ENCODE measurements at places on chromosomes 2 and 18. TPM values are rescaled to one million over a fixed set of nuclear protein-coding genes. Genes with fewer than 3 reads are reported as not detected.

GRCh38 chr18:5214583-5215351 lies 17.7 kb upstream of the AKAIN1 start:
- no peak overlapping the region for H3K4me3 ChIP-seq
- H3K36me3 ChIP-seq: no peaks in the 10 kb centered on the region
- no peak overlapping the region for H3K27ac ChIP-seq
- H3K4me1 ChIP-seq: no peaks in the 10 kb centered on the region
- no peaks in the 10 kb centered on the region for H3K27me3 ChIP-seq

GRCh38 chr2:30472326-30472725 lies 25.3 kb downstream of the LCLAT1 start:
- peaks cover 17% of the 10 kb centered on the region for H3K36me3 ChIP-seq
- peaks cover 23% of the 10 kb centered on the region for H3K4me1 ChIP-seq
- no peaks in the 10 kb centered on the region for H3K27me3 ChIP-seq
- H3K27ac ChIP-seq: peak overlapping the region; percentile 5
- DNase-seq: no peak

DNA sequence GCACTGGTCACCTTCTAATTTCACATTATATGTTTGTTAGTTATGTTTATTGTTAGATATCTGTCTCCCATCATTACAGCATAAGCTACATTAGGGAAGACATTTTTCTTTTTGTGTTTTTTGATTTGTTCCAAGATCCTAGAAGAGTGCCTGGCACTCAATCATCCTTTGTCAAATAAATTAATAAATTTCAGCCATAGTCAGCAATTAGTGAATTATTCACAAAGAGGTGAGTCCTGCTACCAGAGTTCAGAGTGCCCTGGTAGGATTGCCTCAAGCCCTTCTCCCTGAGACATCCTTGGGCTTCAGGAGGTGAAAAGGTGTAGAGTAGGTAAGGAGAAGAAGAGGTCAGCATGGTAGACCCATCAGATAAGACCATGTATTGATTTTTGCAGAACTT lies 186.2 kb upstream of the CTAGE1 start:
- H3K27me3 ChIP-seq: peaks cover 2% of the 10 kb centered on the region
- no peaks in the 10 kb centered on the region for H3K4me1 ChIP-seq
- H3K4me3 ChIP-seq: no peak overlapping the region
- no peak for DNase-seq

- DNase-seq: no peak
- no peaks in the 10 kb centered on the region for H3K27me3 ChIP-seq
- no peak overlapping the region for H3K4me3 ChIP-seq
- H3K27ac ChIP-seq: no peak overlapping the region
These were observed 254.7 kb downstream of the VAPA start for GRCh38 chr18:10168477-10168876.

GRCh38 chr2:36820942-36821605 lies 124.6 kb downstream of the VIT start:
- no peak overlapping the region for H3K27ac ChIP-seq
- H3K4me1 ChIP-seq: no peaks in the 10 kb centered on the region
- peaks cover 2% of the 10 kb centered on the region for H3K27me3 ChIP-seq
- no peak for DNase-seq

GRCh38 chr2:138323382-138324067 lies 178.0 kb upstream of the SPOPL start:
- no peaks in the 10 kb centered on the region for H3K36me3 ChIP-seq
- no peaks in the 10 kb centered on the region for H3K4me1 ChIP-seq
- no peak overlapping the region for H3K4me3 ChIP-seq
- H3K27ac ChIP-seq: no peak overlapping the region
- no peak for DNase-seq

SPHKAP gene
- not detected for total RNA-seq

C18orf54 gene
- 10.4 TPM for total RNA-seq

GRCh38 chr2:73252238-73253027 lies 18.3 kb downstream of the CCT7 start:
- H3K27me3 ChIP-seq: no peaks in the 10 kb centered on the region
- H3K36me3 ChIP-seq: peaks cover 36% of the 10 kb centered on the region
- no peak overlapping the region for H3K4me3 ChIP-seq
- H3K27ac ChIP-seq: no peak overlapping the region
- H3K4me1 ChIP-seq: no peaks in the 10 kb centered on the region

DNA sequence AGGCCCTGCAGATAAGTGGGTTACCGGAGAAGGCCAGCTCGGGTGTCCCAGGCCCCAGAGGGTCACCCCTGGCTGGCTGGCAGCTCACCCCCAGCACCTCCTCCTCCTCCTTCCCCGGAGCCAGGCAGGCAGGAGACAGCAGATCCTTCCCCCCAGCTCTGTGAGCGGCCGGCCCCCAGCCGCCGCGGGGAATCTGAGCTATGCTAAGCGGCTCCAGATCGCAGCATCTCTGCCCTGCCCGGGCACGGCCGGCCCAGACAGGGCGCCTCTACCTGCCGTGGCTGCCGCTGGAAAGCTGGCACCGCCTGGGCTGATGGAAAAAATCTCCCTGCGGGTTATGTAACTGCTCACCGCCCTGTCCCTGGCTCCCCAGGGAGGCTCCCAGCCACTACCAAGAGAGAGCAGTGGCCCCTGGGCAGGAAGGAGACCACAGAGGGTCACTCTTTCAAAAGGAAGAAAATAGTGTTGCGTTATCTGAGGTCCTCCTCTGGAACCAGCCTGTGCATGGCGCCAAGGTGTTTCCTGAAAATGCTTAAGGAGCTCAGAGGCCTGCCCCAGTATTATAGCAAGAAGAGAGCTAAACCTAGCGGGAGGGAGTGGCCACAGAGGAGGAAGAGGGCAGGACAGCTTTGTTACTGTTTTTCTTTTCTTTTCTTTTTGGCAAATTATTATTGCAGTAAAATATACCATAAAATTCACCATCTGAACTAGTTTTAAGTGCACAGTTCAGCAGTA lies 179.0 kb downstream of the SMAD7 start:
- no peak for DNase-seq
- no peaks in the 10 kb centered on the region for H3K36me3 ChIP-seq
- H3K27me3 ChIP-seq: peaks cover 6% of the 10 kb centered on the region
- no peaks in the 10 kb centered on the region for H3K4me1 ChIP-seq
- no peak overlapping the region for H3K27ac ChIP-seq

GRCh38 chr18:47389210-47389609 lies 137.8 kb upstream of the SKOR2 start:
- no peaks in the 10 kb centered on the region for H3K36me3 ChIP-seq
- H3K4me3 ChIP-seq: no peak overlapping the region

GRCh38 chr2:122011493-122012270 lies 256.2 kb downstream of the TSN start:
- no peak overlapping the region for H3K4me3 ChIP-seq
- no peaks in the 10 kb centered on the region for H3K36me3 ChIP-seq
- no peak overlapping the region for H3K27ac ChIP-seq
- no peaks in the 10 kb centered on the region for H3K4me1 ChIP-seq
- H3K27me3 ChIP-seq: peaks cover 4% of the 10 kb centered on the region

DNA sequence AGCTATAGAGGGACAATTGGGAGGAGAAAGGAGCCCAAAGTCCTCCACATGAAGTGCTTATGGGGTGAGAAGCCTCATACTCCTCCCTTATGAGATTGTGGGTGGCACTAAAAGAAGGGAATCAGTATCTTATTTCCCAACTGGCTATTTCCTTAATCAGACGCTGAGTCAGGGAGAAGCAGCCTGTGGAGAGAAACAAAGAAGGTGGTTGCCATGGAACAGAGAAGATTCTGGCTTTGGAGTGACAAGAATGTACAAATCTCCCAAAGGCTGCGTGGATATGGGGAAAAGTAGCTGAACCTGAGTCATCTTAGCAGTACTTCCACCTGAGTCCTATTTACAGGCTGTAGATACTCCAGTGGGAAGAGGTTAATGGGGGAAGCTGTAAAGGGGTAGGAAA lies 115.8 kb upstream of the CWC22 start:
- H3K27me3 ChIP-seq: peaks cover 8% of the 10 kb centered on the region
- no peaks in the 10 kb centered on the region for H3K4me1 ChIP-seq
- no peak for DNase-seq
- H3K36me3 ChIP-seq: no peaks in the 10 kb centered on the region

WDR35 gene
- total RNA-seq: 7.7 TPM

AOX1 gene
- not detected for total RNA-seq

TUBB8B gene
- not detected for total RNA-seq

- peaks cover 53% of the 10 kb centered on the region for H3K4me1 ChIP-seq
- peaks cover 2% of the 10 kb centered on the region for H3K27me3 ChIP-seq
- no peak for DNase-seq
These were observed 3.7 kb upstream of the SERTAD2 start for GRCh38 chr2:64657411-64657810.

GRCh38 chr18:31209041-31209440 lies 46.4 kb upstream of the DSC1 start:
- no peak overlapping the region for H3K27ac ChIP-seq
- H3K4me1 ChIP-seq: no peaks in the 10 kb centered on the region
- no peaks in the 10 kb centered on the region for H3K27me3 ChIP-seq
- no peak overlapping the region for H3K4me3 ChIP-seq
- no peaks in the 10 kb centered on the region for H3K36me3 ChIP-seq

DNA sequence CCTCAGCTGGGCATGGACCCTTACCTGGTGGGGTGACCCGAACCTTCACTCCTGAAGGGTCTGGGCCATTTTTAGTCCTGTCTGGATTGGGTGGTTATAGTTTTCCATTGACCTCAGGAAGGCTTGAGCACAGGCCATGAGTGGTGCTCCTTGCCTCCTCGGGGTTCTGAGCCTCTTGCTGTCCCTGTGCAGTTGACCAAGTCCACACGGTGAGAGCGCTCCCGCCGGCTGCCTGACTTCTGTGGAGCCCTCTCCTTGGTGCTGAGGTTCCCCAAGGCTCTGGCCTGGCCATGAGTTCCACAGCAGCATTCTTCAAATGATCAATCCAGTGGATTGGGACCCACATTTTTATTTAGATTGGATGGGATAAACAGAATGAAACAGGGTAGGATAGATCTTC lies 159.5 kb downstream of the SEPTIN10 start:
- peaks cover 10% of the 10 kb centered on the region for H3K4me1 ChIP-seq
- DNase-seq: no peak
- H3K36me3 ChIP-seq: no peaks in the 10 kb centered on the region
- H3K4me3 ChIP-seq: no peak overlapping the region

GRCh38 chr2:42931146-42931817 lies 138.9 kb upstream of the HAAO start:
- H3K27me3 ChIP-seq: no peaks in the 10 kb centered on the region
- H3K4me1 ChIP-seq: no peaks in the 10 kb centered on the region
- DNase-seq: no peak
- no peak overlapping the region for H3K4me3 ChIP-seq
- H3K27ac ChIP-seq: no peak overlapping the region
- no peaks in the 10 kb centered on the region for H3K36me3 ChIP-seq

- H3K36me3 ChIP-seq: no peaks in the 10 kb centered on the region
- no peak overlapping the region for H3K27ac ChIP-seq
- peaks cover 2% of the 10 kb centered on the region for H3K27me3 ChIP-seq
These were observed 47.3 kb downstream of the CD8B2 start for GRCh38 chr2:106534471-106534870.

DNA sequence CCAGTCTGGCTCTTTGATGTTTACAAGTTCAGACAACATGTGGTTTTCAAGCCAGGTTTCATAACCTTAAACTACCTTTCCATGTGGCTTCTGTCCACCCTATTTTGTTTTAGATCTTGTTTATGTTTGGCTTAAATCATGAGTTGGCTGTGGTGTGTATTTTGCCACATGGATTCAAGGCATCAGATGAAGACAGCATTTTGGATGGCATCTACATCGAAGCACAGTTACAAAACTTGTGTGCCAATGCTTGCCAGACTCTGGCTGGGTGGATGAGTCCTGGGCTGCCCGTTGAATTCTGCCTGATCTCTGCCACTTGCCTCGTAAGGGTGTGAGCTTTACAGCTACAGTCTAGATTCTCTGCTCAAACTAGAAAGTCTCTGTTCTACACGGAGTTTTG lies 335.3 kb downstream of the MYCN start:
- peaks cover 3% of the 10 kb centered on the region for H3K27me3 ChIP-seq
- H3K36me3 ChIP-seq: no peaks in the 10 kb centered on the region
- no peak for DNase-seq
- H3K4me1 ChIP-seq: no peaks in the 10 kb centered on the region
- H3K27ac ChIP-seq: no peak overlapping the region
- H3K4me3 ChIP-seq: no peak overlapping the region

CHRNG gene
- total RNA-seq: not detected

DNA sequence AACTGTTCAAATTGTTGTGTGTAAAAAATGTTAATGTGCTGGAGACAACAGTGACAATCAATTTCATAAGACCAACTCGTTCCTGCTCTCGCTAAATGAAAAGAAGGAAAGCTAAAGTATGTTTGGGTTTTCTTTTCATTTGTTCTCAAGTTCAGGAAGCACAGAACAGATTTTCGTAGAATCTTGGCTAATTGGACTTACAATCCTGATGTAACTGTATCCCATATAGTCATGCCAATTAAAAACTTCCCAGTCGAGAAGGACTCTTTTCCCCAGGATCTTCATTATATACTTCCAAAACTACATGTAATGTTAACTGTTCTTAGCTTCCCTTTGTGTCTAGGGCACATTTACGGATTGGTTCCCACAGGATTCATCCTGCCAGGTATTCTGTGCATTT lies 135.4 kb upstream of the ITGB6 start:
- peaks cover 71% of the 10 kb centered on the region for H3K4me1 ChIP-seq
- no peak overlapping the region for H3K27ac ChIP-seq
- H3K4me3 ChIP-seq: no peak overlapping the region
- no peak for DNase-seq
- H3K36me3 ChIP-seq: no peaks in the 10 kb centered on the region

IL37 gene
- not detected for total RNA-seq

DNA sequence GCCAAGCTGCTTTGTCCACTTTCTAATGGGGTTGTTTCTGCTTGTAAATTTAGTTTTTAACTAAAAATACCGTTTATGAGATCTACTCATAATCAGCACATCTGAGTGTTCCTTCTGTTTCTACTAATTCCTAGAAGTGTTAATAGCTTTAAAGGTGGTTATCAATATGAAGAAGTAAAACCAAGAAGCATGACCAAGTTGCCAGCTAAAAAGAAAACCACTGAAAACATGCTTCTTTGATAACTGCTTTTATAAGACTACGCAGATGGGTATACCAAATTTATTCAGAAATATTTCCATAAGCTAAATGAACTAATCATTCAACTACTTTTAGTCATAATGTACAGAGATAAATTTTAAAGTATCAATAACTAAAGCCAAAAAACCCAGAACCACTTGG lies 101.8 kb downstream of the C2orf74 start:
- no peaks in the 10 kb centered on the region for H3K27me3 ChIP-seq
- no peaks in the 10 kb centered on the region for H3K4me1 ChIP-seq
- DNase-seq: no peak

- peaks cover 42% of the 10 kb centered on the region for H3K4me1 ChIP-seq
- peaks cover 20% of the 10 kb centered on the region for H3K36me3 ChIP-seq
- H3K4me3 ChIP-seq: peak overlapping the region; percentile 95
- H3K27me3 ChIP-seq: peaks cover 4% of the 10 kb centered on the region
These were observed 784 bp downstream of the WDR33 start for GRCh38 chr2:127810156-127810618.

DNA sequence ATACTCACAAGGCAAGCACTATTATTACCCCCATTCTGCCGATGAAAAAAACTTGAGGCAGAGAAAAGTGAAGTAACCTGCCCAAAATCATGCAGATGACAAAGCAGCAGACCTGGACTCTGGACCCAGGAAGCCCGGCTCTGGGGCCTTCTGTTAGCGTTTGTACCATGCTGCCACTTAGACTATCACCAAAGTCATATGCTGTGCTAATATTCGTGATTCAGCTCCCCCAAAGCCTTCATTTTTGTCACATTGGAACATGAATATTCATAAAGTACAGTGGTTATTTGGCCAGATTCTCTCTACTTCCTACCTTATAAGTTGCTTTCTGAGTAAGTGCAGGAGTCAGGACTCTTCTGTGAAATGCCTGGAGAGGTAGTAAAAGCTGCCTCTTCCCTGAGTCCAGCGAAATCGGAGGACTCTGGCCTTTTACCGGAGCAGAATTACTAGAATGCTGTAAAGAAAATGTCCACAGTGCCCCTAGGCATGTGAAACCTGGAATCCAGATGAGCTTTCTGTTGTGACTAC lies 86.7 kb downstream of the FTCDNL1 start:
- no peaks in the 10 kb centered on the region for H3K36me3 ChIP-seq
- peaks cover 4% of the 10 kb centered on the region for H3K27me3 ChIP-seq
- no peaks in the 10 kb centered on the region for H3K4me1 ChIP-seq
- no peak overlapping the region for H3K4me3 ChIP-seq
- no peak overlapping the region for H3K27ac ChIP-seq
